Upper lobe of right lung (tissue), 1 donor: ENCODE measurements at places on chromosomes 7 and 10. TPM values are rescaled to one million over a fixed set of nuclear protein-coding genes. Genes with fewer than 3 reads are reported as not detected.

- DNase-seq = no peak
Measured at GRCh38 chr7:1906087-1906830, 236.2 kb downstream of the ELFN1 start.

GRCh38 chr10:178208-178607 is 43.0 kb downstream of the ZMYND11 start:
- DNase-seq = no peak

GRCh38 chr10:132375116-132375794 is 21.7 kb upstream of the PWWP2B start:
- peak; percentile 83 for DNase-seq

DNA sequence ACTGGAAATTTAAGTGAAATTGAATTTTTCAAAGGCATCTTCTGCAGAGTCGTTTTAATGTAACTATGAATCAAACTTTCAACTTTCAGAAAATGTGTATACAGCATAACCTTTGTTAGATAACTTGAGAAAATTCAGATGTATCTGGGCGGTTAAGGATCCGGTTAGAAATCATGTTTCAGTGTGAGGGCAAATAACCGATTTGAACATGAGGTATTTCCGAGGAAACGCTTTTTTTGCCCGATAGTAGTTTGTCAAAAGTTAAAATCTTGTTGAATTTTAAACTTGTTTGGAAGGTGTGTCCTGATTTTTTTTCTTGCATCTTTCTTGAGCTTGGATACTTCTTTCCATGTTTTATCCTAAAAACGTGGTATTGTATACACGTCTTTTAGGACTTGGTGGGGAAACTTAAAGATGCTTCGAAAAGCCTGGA is 1.3 kb upstream of the BMI1 start:
- DNase-seq = no peak

The VDAC2 gene
- 119 TPM for total RNA-seq

- no peak for DNase-seq
Measured at GRCh38 chr10:108422286-108422685, 1257.8 kb upstream of the SORCS1 start.

GRCh38 chr10:78634389-78634815 is 434.4 kb upstream of the ZMIZ1 start:
- DNase-seq = no peak

- DNase-seq = no peak
Measured at GRCh38 chr7:101754424-101755159, 62.8 kb upstream of the CUX1 start.

GRCh38 chr10:120453886-120454285 is 3.1 kb upstream of the PLPP4 start:
- DNase-seq = no peak

GRCh38 chr7:38151556-38151955 is 26.5 kb upstream of the STARD3NL start:
- DNase-seq = no peak

DNA sequence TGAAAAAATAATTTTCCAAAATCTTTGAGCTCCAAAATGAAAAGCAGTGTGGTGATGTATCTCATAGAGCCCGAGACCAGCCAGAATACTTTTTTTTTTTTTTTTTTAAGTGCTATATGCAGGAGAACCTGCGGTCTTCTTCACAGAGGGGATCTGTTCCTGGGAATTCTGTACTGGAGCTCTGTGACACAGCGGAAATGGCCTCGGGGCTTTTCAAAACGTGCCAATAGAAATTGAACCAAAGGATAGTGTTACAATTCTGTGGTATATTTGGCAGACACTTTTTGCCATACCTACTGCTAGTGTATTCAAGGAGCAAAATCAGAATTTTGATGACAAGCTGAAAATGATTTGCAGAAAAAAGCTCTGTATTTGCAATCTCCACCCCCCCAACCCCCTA is 1429.3 kb upstream of the LRRTM3 start:
- no peak for DNase-seq

The ACTR3C gene
- total RNA-seq = 20.1 TPM

The ITGB8 gene
- 4.6 TPM for total RNA-seq

The TYSND1 gene
- 12.5 TPM for total RNA-seq

- no peak for DNase-seq
Measured at GRCh38 chr10:35449944-35450343, 113.6 kb downstream of the CCNY start.

GRCh38 chr7:42991913-42992591 is 59.9 kb downstream of the MRPL32 start:
- no peak for DNase-seq

The OR2A1 gene
- not detected for total RNA-seq

The HOXA10 gene
- 0.38 TPM for total RNA-seq

DNA sequence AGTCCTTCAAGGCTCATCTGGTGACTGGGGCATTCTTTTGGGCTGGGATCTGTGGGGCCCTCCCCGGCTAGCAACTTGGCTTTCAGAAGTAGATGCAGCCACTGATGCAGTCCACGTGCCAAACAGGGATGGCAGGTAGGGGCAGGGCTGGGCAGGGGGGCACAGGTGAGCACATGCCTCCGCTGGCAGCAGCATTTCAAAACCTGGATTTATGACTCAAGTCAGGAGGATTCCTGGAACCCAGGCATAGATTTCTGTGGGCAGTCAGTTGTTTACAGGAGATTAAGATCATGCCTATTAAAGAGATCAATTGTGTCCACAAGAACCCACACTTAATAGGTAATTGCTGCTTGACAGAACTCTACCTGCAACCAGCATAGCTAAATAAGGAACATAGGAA is 839 bp upstream of the HABP2 start:
- DNase-seq = no peak

DNA sequence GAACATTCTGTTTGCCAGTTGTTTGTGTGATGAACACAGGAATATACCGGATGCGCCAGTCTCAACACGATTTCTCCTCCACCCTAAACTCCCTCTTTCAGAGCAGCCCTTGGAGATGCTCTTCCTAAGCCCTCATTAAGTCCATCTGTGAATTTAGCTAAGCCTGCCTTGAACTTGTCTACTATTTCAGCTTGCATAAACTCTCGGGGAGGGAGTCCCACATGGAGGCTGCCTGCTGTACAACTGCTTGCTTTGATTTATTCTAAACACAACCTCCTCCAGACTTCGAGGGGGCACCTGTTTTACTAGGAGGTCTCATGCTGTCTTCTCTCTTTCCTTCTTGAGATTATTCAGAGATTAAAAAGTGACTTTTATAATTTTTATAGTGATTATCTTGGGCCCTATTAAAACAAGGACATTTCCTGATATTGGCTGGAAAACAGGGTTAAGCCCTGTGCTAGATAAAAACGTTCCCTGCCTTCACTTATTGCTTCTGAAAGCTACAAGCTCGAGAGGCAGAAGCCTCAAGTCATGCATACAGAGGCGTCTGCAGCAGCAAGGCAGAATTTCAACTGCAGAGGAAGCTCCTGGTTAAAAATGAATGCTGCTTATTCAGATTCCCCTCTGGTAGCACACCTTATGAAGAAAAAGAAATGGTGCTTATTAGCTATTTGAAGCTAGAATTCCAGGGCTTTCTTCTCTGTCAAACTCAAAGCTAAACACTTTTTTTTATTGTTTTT is 174.3 kb downstream of the FANK1 start:
- DNase-seq = no peak

GRCh38 chr10:58064714-58065528 is 202.8 kb downstream of the IPMK start:
- no peak for DNase-seq

The PDGFA gene
- total RNA-seq = 57.1 TPM

GRCh38 chr10:132644527-132645246 is 107.1 kb downstream of the INPP5A start:
- peak; percentile 63 for DNase-seq

The CYP2C8 gene
- total RNA-seq = 0.46 TPM

GRCh38 chr7:158550394-158550700 is 37.3 kb downstream of the PTPRN2 start:
- DNase-seq = no peak

DNA sequence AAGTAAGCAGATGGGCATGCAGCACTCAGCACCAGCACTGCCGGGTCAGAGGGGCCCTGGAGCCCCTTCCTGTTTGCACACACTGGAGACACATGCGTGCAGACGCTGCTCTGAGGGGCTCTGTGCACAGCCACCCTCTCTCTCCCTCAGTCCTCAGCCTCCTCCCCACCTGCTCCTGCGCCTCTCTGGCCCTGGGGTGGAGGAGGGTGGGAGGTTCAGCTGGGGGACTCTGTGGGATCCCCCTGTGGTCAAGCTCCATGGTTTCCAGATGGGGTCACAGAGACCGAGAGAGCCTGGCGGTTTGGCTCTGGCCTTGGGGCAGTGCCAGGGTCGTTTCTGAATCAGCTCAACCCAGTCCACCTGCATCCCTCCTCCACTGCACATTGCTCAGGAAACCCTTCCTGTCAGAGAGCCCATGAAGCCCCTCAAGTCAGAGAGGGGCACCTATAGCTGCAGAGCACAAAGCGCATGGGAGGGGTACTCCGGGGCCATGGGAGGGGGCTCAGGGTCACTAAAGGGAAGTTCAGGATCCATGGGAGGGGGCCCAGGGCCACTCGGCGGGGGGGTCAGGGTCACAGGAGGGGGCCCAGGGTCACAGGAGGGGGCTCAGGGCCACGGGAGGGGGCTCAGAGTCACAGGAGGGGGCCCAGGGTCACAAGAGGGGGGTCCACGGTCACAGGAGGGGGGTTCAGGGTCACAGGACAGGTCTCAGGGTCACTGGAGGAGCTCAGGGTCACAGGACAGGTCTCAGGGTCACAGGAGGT is 161.7 kb downstream of the ADARB2 start:
- no peak for DNase-seq

DNA sequence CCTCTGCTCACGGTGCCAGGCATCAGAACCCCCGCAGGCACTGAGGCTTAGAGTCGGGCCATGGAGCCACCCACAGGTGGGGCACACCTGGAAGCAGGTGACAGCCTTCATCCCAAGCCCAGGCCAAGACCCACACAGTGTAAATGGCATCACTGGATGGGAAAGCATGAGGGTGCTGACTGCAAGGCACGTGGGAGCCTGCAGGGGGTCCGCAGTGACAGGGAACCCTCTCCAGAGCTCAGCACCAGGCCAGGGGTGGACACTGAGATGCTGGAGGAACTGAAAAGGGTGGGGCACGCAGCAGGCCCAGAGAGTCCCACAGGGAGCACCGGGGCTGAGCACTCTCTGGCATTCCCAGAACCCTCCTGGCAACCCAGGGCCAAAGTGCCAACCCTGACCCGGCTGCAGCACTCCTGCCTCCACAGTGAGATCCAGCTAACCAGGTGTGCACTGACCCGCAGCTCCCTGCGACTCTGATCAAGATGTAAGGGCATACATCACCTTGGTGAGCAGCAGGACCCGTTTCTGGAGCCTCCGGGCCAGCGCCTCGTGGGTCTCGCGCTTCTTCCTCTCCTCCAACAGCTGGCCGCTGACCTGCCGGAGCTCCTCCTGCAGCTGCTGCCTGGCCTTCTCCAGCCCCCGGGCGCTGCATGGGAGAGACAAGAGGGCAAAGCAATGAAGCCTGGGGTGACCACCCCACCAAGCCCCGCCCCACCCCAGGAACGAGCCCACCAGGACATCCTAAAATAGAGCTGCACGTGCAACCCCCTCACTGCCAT is 163.9 kb downstream of the MAD1L1 start:
- DNase-seq = no peak

- DNase-seq = peak; percentile 95
Measured at GRCh38 chr10:102450374-102451104, 804 bp downstream of the C10orf95 start.

DNA sequence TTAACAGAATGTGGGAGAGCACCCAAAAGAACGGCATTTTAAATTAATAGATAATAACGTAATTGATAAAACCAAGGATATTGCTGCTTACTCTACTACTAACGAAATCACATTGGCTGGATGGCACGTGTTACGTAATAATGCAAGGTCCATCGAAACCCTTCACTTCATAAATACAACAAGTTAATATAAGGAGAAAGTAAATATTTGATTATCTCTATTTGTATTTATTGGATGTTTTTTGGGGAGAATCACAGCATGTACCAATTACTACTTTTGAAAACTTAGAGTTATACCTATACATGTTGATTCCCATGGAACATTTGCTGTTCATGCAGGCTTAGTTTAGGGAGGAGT is 1.6 kb downstream of the PRKG1 start:
- no peak for DNase-seq

DNA sequence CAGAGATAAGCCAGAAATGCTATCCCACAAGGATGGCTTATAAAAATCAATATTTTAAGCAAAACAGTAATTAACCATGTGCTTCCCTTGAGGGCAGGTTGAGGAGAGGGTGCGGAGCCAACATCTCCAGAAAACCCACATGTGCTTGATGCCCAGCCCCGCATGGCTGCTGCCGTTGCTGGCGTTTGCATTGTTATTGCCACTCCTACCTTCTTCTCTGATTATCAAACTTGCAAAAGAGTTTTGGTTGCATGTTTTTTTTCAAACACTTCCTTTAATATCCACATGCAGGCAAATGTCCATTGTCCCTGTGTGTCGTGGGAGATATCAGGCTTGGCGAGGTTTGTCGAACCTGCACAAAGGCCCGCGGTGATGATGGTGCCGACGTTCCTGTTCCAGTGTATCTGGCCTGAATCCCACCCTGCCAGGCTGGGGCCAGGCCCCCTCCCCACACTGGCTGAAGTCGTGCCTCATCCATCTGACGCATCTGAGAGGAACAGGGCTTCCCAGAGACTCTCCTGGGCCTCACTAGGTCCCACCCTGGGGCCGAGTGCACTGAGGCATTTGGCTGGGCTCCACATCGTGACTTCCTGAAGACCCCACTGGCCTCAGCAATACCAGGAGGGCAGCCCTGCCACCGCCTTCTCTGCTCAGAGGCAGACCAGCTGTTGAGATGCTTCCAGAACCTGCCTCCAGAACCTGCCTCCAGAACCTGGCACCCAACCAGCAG is 40.9 kb downstream of the TCERG1L start:
- DNase-seq = no peak

The CUZD1 gene
- total RNA-seq = 0.78 TPM

- no peak for DNase-seq
Measured at GRCh38 chr10:73506074-73506473, 10.2 kb upstream of the PPP3CB start.

DNA sequence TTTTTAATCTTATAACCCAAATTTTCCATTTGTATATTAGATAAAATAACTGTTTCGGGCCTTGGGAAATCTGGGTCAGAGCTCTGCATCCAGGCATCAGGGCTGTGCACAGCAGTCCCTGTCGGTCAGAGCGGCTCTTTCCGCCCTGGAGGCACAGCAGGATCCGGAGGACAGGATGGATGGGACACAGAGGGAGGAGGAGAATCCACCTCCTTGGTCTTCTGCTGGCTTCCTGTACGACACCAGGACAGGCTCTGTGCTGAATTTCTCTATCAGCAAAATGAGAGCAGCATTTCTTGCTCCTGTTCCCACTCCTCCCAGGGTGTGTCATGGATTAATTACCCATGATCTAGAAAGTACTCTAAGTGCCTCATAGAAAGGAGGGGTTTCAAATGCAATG is 254.9 kb downstream of the SKAP2 start:
- no peak for DNase-seq
